ENCODE measurements at places on chromosomes 3 and 15.

- DNase-seq = no peak
Observed at GRCh38 chr15:94542391-94542790, 311.0 kb downstream of the MCTP2 start.

- no peak for DNase-seq
Observed at GRCh38 chr3:85796140-85796539, 837.4 kb downstream of the CADM2 start.

- DNase-seq = no peak
Observed at GRCh38 chr15:75051191-75051608, 27.8 kb downstream of the PPCDC start.

GRCh38 chr3:75631541-75631940 lies 32.6 kb upstream of the FRG2C start:
- no peak for DNase-seq

GRCh38 chr15:57090496-57090859 lies 172.0 kb downstream of the TCF12 start:
- DNase-seq = peak; percentile 54

DNA sequence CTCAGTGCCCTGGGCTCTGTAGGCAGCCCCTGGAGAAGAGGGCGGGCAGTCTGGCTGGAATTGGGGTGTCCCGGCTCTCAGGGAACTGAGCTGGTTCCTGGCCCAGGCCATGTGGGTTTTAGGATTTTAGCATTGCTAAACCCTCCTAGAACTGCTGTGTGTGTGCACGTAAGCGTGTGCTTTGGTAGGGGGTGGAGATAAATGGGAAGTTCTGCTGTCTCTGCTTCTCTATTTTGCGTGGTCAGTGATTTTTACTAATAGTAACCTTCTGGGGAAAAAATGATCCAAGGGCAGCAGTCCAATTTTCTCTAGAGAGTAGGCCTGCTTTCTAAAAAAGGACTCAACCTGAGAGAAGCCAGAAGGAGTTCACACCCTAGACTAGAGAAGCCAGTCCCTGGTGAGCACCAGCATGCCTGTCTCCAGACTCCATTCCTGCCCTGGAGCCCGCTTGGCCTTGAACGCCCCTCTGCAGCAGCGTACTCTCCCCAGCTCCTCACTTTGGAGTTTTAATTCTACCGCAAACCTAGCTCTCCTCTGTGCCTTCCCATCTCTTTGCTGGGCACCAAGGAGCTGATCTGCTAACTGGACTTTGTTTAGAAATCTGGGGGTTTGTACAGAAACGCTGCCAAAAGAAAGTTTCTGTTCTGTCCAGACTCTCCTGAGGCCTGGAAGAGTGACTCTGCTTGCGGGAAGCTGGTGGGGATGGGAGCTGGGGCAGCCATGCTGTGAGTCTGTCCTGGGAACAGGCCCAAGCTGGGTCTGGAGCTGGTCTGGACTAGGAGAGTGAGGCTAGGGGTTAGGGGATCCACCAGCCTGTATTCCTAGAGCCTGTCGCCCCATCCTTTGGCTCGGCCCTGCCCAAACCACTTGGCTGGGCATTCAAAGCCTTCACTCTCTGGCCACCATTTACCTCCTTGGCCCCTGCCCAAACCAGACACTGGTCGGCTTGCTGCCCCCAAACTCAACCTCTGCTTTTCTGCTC lies 19.7 kb downstream of the CORO2B start:
- DNase-seq = no peak

- DNase-seq = no peak
Observed at GRCh38 chr3:4582624-4583023, 89.5 kb downstream of the ITPR1 start.

GRCh38 chr3:37024820-37025405 lies 31.6 kb downstream of the MLH1 start:
- no peak for DNase-seq

DNA sequence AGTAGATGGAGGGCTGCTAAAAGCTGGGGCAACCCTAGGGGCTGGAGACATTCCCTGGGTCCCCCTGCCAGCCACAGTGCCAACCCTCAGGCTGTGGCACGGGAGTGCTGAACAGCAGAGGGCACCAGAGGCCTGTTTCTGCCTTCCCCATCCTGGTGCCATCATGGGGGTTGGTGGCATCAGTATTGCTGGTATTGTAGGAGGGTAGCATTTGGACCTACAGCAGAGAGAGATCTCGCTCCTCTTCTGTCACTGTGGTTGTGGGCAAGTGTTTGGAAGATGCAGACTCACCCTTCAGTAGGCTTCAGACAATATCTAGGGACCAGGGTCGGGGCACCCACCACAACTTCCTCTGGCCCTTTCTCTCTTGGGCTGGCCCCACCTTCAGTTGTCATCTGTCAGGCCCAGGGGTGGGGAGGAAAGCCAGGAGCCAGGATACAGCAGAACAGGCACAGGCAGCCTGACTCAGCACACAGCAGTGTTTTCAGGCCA lies 123.5 kb downstream of the RPLP1 start:
- peak; percentile 82 for DNase-seq

DNA sequence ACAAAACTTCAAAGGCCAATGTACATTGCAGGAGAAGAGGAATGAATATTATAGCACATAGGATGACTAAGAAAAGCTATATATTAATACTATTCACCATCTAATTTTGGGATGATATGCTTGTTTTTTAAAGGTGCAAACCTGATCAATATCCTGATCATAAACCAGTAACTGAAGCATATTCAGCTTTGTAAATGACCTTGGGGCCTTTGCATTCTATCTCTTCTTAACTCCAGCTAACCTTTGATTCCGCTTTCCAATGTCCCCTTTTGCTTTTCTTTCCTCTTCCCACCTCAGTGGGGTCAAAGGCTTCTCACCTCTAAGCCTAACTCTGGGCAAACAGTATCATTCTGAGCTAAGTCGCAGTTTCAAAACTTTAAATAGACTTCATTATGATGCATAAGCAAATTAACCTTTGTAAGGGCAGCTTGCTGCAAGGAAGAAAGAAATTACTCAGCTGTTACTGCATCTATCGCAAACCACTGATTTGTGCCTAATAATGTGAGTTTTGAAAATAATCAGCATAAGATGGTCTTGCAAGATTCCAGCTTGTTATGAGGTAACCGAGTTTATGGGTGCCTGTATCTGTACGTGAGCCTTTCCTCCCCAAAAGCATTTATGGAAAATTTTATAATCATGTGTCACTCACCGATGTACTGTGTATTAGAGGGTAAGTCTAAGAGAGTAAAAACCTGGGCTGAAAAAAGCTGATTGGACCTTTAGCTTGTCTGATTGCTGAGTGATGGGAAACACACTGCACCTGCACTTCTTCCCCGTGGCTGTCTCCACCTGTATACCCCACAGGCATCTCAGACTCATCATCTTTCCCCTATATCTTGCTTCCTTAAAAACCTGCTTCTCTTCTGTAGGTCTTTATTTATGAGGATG lies 116.8 kb downstream of the TPRG1 start:
- no peak for DNase-seq

GRCh38 chr3:38098376-38098723 lies 38.6 kb downstream of the ACAA1 start:
- DNase-seq = no peak

GRCh38 chr3:62368705-62369475 lies 4.5 kb downstream of the FEZF2 start:
- DNase-seq = peak; percentile 36

- no peak for DNase-seq
Observed at GRCh38 chr3:178297199-178297598, 239.0 kb upstream of the KCNMB2 start.

DNA sequence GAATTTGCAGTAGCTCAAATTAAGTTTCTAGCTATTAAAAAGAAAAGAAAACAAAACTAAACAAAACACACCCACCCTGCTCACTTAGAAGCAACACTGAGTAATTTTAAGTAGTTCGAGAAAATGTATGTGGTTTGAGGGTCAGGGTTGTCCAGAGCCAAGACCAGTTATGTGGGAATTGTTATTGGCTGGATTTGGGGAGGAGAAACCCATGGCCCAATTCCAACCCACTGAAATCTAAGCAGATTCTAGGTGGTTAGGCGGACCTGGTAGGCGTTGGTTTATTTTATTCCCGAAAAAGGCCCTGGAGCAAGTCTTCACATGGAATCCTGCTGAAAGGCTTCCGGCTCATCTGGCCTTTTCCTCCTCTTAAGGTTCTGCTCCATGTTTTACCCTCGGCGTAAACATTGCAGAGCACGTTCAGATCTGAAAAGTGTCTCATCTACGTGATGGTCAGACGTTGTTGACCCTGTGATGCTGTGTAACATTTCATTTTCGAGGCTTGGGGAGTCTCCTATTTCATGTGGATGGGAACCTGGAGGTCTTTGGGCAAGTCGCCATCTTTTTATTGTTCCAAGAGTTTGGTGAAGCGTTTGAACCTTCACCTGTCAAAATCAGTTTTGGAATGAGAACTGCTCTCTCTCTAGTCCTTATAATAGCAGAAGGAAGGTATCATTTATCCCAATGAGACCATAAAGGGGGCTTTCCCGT lies 64.0 kb downstream of the FLNB start:
- DNase-seq = no peak

- no peak for DNase-seq
Observed at GRCh38 chr3:5294356-5294755, 106.8 kb downstream of the EDEM1 start.

DNA sequence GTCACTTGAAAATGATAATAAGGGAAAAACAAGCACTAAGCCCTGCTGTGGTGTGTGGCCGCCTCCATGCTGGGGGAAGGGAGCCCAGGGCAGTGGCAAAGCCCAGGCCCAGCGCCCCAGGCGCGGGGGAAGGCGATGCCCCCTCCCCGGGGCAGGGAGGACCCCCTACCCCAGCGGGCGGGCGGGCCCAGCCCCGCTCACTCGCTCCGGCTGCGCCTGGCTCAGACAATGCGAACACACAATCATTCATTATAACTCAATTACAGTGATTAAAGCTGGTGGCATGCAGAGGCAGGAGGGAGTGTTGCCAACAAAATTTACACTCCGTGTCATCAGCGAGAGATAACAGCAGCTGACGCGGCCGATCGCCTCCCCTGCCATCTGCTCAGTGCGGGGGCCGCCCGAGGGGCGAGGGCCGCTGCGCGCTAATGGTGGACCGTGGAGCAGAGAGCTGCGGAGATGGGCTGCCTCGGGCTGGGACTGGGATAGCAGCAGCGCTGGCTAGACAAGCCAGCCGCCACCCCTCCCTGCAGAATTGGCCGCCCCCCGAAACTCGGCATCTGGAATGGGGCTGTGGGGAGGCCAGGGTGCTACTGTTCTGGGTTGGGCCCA lies 64.1 kb downstream of the TLE3 start:
- DNase-seq = peak; percentile 90

DNA sequence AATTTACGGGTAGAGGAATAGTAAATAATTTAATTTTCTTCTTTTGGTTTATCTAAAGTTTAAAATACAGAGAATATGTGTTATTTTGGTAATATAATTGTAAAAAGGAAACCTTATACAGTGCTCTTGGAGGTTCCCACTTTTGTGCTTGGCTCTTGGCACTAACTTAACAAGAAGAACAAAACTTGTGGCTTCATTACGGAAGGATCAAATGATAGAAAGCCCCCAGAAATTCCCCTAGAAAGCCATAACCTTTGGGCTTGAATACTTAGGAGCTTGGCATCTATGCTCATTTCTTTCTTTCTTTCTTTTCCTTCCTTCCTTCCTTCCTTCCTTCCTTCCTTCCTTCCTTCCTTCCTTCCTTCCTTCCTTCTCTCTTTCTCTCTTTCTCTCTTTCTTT lies 197.5 kb downstream of the SOX2 start:
- no peak for DNase-seq

GRCh38 chr3:129077222-129077621 lies 16.6 kb downstream of the GP9 start:
- DNase-seq = no peak

- no peak for DNase-seq
Observed at GRCh38 chr15:31265871-31266711, 60.5 kb upstream of the KLF13 start.

- no peak for DNase-seq
Observed at GRCh38 chr3:123431007-123431657, 17.8 kb downstream of the ADCY5 start.

DNA sequence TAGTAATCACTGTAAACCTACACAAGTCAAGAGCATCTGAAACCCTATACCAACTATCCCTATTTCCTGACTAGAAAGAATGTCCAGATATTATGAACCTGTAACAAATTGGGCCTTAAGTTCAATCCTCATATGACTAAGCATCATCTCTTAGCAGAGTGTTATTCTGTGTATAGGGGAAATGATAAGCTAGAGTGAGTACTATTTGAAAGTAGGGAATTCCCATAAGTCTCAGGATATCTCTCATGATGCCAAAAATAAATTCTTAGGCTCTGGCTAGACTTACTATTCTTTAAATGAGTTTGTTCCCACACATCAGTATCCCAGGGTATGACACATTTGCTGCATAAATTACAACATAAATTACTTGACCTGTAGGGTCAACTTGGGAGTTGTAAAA lies 15.3 kb downstream of the MRPL47 start:
- DNase-seq = no peak

DNA sequence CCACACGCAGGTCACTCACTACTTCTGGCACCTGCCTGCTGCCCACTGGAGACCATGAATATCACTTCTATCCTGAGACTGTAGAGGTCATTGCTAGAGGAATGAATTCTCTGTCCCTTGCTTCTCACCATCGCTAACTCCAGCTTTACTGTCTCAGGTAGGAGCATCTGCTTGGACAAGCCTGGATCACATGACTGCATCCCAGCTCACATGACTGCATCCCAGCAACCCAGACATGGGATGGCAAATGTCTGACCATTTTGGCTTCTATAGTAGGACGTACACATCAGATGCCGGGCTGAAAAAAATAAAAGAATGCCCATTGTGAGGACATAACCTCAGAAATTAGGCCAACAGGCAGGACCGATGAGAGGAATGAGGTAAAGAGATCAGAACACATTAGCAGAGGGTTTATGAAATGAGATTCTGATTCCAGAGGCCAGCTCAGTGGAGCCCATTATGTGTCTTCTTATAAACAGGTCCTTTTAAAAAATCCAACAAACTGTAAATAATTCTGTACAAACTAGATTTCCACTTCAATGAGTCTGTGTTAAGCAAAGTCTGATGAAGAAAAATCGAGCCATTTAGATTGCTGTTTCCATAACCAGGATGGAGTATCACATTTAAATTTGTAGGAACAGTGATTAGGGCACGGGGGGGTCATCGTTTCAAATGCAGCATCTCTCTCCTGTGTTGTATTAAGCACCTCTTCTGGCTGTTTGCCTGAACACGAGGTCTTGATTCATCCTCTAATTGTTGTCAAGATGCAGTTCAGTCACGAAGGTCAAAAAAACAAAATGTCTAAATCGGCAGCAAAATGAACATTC lies 126.7 kb downstream of the MTHFS start:
- DNase-seq = no peak

DNA sequence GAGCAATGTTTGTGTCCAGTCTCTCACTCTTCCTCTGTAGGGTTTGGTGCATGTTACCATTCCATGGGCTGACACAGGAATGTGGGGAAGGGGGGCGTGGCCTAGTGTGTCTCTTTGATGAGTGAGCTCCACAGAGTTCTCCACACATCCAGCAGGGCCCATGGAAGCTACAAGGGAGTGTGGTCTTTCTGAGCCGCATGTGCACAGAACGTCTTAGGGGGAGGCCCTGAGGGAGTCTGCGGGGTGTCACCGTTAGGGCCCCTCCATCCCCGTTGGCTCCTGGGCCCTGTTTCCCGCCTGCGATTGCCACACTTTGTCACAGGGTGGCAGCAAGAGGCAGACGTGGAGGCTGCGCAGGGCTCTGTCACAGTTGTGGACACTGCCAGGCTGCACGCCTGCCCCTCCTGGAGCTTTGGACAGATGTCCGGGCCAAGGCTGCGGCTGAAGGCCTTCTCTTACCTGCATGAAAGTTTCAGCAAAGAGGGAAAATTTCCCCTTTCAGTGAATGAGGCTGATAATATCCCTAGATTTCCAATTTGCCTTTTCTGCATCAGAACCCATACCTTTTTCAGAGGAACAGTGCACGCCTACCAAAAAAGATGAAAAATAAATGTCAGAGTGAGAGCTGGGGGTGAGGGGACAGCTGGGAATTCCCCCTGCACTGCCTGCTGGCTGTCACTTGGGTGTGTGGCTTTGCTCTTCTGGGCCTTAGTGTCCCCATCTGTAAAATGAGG lies 24.3 kb downstream of the CACNA2D3 start:
- DNase-seq = peak; percentile 77
